ENCODE measurements at places on chromosomes 3 and 15.

- DNase-seq, result no peak
These were observed 21.1 kb downstream of the CCPG1 start for GRCh38 chr15:55387027-55387426.

GRCh38 chr3:62873761-62874710 is 1.2 kb downstream of the CADPS start:
- DNase-seq, result no peak

- no peak for DNase-seq
These were observed 140.0 kb upstream of the KLHL25 start for GRCh38 chr15:85934691-85935090.

DNA sequence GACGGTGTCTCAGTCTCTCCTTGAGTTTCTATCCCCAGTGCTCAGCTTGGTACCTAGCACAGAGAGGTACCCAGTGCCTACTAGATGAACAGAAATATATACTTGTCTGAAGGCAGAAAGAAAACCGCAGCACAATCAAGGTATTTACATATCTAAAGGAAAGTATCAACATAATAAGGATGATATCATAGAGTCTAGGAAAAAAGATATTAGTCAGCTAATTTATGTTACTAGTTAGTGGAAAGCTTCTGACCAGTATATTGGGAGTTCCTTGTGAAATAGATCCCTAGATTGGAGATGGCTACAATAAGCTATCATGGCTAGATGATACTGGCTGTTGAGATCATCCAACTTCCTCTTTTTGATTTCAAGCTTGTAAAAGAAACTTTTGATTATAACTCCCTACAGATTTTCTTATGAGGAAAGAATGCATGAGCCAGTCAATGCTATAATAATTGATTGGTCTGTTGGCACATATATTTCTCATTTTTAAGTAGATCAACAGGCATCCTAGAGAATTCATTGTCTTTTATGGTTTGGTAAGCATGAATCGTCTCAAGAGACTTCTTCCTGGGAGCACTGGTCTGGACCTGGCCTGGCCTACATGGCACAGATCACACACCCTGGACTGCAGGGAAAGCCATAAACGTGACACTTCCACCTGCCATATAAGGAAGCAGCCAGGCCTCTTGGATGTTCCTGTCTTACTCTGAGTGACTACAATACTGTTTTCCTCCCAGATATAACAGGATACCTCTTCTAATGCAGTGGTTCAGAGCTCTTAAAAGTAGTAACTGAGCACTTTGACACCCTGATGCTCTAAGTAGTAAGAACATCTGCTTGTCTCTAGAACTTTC is 60.7 kb downstream of the IMPG2 start:
- DNase-seq, result no peak

DNA sequence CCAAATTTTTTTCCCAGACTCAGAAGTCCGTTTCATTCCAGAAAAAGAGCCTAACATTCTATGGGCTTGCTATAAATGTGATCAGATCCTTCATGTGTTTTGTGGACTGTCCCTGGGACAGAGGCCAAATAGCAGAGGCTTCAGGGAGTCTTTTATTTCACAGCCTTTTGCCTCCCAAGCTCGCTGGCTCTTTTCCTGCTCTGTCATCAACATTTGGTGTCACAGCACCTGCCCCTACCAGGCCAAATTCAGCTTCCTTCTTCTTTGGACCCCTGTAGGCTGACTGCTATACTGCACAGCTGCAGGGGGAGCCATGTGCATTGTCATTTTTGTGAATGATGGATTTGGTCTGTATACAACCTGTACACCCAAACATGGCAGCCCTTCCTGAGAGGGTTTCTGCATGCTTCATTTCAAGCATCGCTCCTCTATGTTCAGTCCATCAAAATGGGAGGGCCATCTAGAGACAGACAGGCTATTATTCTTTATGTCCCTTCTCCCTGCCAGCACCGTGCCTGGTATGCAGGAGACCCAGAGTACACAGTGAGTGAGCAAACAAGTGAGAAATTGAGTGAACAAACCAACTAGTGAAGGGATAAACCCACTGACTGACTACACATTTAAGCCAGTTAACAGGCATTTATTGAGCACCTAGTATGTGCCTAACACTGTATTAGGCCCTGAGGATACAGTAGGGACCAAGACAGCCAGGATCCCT is 17.9 kb upstream of the RPP14 start:
- no peak for DNase-seq

- DNase-seq, result no peak
These were observed 73.2 kb downstream of the CORO2B start for GRCh38 chr15:68651916-68652525.

DNA sequence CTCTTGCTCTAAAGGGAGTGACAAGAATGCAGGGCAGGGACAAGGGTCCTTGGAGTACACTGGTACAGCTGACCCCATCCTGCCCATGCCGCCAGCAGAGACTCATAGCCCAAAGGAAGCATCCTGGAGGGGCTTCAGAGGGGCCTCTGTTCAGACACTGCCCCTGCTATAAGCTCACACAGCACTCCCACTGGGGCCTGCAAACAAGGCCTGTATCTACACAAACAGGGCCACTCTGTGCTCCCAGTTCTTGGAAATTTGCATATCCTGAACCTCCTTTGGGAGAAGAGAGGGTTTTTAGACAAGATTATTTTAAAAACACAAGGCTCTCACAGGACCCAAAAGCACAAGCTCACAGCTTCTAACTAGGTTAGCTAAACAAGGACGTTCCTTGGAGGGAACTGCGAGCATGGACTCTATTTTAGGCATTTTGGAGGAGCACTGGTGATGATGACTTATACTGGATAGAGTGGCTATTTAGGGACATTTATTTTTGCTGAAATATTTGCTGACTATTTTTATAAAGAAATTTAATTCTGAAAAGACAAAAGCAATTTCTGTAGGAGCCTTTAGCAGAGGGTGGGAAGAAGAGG is 16.4 kb upstream of the ANKRD34C start:
- no peak for DNase-seq

GRCh38 chr3:127784283-127784682 is 38.0 kb downstream of the MGLL start:
- no peak for DNase-seq

GRCh38 chr3:65967451-65967850 is 71.3 kb downstream of the MAGI1 start:
- no peak for DNase-seq

DNA sequence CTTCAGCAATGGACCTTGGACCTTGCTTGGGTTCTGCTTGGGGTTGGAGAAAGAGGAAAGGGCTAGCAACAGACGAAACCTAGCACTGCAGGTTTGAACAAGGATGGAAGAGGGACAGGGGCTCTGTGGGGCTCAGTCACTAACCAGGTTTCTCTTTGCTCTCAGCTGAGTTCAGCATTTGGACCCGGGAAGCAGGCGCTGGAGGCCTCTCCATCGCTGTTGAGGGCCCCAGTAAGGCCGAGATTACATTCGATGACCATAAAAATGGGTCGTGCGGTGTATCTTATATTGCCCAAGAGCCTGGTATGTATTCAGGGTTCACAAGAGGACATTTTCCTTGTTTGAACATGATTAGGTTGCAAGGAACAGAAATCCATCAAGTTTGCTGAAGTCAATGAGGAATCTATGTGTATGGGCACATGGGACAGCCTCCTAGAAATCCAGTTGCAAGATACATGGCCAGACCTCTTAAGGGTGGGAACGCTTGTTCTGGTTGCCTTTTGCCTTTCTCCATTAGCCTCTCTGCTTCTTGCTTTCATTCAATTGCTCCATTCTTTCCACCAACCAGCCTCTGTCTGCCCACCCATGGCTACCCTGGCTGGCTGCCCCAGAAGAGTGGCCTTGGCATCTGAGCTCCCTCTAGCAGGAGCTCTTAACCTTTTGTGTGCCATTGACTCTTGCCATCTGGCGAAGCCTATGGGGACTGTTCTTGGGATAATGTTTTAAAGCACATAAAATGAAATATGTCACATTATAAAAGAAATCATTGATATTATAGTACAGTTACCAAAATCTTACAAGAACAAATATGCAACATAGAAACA is 55.9 kb downstream of the DNASE1L3 start:
- DNase-seq, result no peak

DNA sequence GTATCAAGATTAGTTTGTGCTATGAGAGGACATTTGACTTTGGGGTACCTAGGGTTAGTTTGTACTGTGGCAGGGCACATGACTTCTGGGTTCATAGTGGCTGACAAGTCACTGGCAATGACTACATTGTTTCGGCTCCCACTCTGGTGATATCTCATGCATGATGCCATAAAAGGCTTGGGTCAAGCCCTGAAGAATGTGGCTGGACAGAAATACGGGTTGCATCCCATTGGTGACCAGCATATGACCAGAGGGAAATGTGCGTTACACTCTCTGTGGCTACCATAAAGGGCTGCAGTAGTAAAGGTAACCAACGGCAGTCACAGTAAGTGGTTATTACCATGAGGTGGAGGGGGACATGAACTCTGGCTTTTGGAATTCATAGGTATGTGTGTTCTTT is 18.4 kb downstream of the THOC7 start:
- no peak for DNase-seq

- DNase-seq, result no peak
These were observed 248.1 kb upstream of the C2CD4B start for GRCh38 chr15:62413153-62413552.

GRCh38 chr3:48436855-48437254 is 3.1 kb downstream of the CCDC51 start:
- DNase-seq, result no peak

- DNase-seq, result no peak
These were observed 30.4 kb upstream of the FXR1 start for GRCh38 chr3:180882115-180882514.

GRCh38 chr3:150248888-150249681 is 159.0 kb upstream of the TSC22D2 start:
- DNase-seq, result no peak

- DNase-seq, result peak; percentile 21
These were observed 763 bp downstream of the GOLGB1 start for GRCh38 chr3:121748680-121749275.

- no peak for DNase-seq
These were observed 440.1 kb downstream of the ZNF385D start for GRCh38 chr3:21310891-21311290.

GRCh38 chr15:94417501-94418293 is 186.3 kb downstream of the MCTP2 start:
- DNase-seq, result no peak

GRCh38 chr15:90893175-90894090 is 9.1 kb downstream of the FES start:
- no peak for DNase-seq

- no peak for DNase-seq
These were observed 27.3 kb upstream of the EID1 start for GRCh38 chr15:48850648-48851047.

DNA sequence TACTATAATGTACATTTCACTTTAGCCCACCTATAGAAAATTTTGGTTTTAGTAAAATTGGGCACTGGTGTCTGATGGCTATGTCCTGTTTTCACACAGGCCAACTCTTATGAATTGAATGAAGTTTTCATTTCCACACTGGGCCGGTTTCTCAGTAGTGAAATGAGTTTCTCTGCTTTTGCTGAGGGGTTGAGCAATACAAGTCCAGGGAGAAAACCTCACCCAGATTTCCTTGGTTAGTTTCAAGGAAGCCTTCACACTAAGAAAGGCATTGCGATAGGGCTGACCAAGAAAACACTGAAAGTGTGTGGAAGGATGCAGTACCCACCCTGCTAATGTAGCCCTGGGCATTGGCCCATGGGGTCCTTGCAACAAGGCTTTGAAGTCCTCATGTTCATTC is 331.5 kb upstream of the CFAP20DC start:
- DNase-seq, result no peak

- no peak for DNase-seq
These were observed 2.4 kb upstream of the SKIC8 start for GRCh38 chr15:78301828-78302227.

GRCh38 chr3:16866571-16866970 is 18.2 kb upstream of the PLCL2 start:
- DNase-seq, result peak; percentile 37

DNA sequence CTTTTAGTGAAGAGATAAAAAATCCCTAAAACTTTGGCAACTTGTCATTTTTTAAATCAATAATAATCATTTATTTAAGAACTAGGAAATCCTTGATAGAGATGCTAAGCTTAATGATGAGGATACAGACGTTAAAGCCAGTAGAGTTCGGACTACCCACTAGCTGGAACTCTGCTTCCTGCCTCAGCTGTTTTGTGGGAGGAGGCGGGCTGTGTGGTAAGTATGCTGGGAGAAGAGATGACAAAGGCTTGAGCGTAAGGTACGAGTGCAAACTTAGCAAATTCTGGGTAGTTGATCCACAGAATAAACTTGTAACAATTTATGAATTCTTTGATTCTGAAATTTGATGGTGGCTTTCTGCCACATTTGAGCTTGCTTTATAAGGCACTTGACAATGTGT is 111.2 kb upstream of the NANOGP8 start:
- no peak for DNase-seq

DNA sequence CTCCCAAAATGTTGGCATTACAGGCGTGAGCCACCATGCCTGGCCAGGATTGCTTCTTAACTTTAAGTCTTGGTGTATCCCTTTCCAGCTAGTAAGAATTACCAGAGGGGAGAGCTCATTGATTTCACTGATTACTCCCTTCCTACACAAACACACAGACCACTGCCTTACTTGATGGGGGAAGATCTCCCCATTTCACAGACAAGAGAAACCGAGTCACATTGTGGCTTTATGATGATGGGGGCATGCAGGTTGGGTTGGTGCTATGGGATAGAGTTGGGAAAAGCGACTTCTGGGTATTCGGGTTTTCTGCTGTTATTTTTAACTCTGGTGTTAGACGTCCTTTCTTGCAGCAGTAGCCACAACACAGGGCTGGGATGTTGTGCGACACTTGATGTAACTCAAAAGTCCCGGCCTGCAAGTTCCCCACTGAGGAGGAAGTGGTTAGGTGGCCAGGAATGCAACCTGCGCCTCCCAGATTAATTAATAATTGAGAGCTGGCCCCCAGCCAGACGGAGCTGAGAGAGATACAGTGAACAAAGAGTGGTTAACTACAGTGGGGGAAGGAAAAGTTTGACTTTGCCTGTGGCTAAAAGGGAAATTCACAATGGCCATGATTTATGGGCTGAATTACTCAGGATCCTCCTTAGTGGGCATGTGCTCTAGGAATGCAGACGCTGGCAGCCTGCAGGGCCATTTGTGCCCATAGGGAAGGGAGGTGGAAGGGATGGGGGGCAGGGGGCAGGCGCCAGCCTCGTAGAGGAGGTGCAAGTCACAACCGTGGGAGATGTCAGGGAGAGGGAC is 63.6 kb downstream of the SMAD6 start:
- peak; percentile 21 for DNase-seq

DNA sequence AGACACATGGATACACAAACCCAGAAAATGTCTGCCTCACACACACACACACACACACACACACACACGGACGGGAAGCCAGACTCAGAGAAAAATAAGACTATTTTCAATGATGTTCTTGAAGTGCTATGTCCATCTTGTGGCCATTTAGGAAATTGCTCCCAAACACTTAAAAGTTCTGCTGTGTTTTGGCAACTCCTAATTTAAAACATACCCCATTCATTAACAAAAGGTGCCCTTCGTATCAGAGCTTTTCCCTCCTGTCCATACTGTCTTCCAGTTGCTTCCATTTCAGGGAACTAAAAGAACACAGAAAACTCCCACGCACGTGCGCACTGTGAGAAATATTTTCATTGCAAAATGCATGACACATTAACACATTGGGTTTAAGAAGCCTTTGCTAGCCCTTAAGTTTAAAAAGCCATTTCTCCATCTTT is 44.6 kb downstream of the SLC12A1 start:
- peak; percentile 27 for DNase-seq

- no peak for DNase-seq
These were observed 63.7 kb upstream of the DAZL start for GRCh38 chr3:16668776-16669545.

- no peak for DNase-seq
These were observed 62.3 kb downstream of the MTHFS start for GRCh38 chr15:79834495-79834894.

GRCh38 chr3:147843331-147843730 is 434.2 kb downstream of the ZIC1 start:
- no peak for DNase-seq
